ENCODE measurements at places on chromosomes 1 and 21.

DNA sequence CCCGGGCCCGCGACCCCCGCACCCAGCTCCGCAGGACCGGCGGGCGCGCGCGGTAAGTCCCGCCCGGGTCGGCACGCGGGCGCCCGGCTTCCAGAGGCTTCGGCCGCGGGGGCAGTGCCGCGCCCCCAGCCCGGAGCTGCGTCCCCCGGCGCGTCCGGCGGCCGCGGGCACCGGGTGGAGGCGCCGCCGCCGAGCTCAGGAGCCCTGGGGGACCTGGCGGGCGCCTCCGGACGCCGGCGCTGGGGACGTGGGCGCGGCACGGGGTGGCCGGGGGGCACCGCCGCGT lies 227 bp downstream of the NBL1 start:
- DNase-seq, result no peak

DNA sequence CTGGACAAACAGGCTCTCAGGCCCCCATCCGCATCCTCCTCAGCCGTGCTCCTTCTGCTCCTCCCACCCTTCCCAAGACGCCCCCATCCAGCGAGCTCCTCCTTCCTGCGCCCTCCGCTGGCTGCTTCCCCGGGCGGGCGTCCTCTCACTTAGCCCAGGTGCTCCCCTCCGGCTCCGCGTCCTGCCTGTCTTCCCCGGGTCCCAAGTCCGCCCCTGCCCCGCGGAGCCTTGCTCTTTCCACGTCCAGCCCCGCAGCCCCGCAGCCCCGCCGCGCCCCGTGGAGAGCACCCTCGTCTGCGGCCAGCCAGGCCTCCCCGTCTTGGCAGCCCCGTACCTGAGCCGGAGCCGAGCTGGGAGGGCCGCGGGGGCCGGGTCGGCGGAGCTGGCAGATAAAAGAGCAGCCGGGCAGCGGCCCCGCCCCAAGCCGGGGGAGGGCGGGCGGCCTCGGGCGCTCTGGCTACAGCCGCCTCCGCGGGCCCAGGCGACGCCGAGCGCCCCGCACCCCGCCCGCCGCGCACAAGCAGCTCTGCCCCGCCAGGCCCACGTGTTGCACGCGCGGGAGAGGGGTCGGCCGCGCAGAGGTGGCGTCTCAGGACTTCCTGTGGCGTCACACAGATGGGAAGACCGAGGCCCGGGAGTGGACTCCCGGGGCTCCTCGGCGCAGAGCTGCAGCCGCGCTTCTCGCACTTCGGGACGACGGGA lies at the start of gene PAQR7:
Gene PAQR7, minus strand, starts transcription at position 555 of the 702 bp plus-strand sequence. CDS start 11,869 bp downstream, outside the sequence.
- DNase-seq, result peak; percentile 68

DNA sequence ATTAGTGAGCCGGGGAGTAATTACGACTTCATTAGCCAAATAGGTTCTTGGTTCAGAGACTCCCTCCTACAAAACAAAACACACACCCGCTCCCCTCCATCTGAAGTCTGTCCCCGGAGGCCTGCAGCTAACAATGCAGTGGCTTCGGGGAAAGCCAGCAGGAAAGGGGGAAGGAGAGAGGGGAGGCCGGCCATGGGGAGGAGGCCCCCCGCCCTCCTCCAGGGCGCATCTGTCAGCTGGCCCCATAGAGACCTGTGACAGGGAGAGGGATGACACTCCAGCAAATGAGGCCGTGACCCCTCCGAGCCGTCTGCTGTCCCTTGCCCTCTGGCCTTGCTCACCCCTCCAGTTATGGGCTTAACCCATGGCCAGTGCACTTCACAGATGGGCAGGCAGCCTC lies 12.1 kb upstream of the CNTN2 start:
- no peak for DNase-seq

DNA sequence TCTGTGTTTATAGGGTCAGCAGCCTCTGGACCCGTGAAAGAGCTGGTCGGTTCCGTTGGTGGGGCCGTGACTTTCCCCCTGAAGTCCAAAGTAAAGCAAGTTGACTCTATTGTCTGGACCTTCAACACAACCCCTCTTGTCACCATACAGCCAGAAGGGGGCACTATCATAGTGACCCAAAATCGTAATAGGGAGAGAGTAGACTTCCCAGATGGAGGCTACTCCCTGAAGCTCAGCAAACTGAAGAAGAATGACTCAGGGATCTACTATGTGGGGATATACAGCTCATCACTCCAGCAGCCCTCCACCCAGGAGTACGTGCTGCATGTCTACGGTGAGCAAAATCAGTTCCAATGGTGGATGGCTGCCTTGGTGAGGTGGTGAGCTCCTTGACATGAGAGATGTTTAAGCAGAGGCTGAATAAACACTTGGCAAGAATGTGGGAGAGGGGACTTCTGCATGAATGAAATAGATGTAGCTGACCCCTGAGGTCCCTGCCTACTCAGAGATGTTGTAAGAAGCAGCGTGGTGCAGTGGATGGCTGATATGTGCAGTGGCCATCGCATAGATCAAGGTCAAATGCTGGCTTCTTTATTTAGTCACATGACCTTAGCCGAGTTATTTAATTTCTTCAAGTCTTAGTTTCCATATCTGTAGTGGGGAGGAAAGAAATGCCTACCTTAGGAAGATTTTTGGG lies 9.3 kb downstream of the SLAMF7 start:
- no peak for DNase-seq

DNA sequence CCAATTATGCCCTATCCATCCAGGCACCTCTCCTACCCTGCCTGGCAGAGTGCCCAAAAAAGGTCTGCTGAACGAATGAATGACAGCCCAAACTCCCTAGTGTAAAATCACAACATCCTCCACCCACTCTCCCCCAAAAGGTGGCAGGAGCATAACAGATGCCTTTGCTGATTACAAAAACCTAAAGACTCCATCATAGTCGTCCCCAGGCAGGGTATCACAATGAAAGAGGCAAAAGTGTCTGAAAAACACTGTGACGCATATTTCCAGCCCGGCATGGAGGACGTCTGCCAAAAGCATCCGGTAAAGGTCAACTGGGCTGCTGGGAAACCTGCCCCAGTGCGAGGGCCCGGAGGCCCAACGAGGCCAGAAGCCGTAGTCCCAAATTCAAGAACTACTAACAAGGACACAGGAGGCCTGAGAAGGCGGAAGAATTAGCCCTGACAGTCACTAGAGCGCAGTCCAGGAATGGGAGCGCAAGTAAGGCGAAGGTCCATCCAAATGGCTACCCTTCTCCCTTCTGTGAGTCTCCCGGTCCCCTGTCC lies 576 bp downstream of the SMIM12 start:
- peak; percentile 37 for DNase-seq

DNA sequence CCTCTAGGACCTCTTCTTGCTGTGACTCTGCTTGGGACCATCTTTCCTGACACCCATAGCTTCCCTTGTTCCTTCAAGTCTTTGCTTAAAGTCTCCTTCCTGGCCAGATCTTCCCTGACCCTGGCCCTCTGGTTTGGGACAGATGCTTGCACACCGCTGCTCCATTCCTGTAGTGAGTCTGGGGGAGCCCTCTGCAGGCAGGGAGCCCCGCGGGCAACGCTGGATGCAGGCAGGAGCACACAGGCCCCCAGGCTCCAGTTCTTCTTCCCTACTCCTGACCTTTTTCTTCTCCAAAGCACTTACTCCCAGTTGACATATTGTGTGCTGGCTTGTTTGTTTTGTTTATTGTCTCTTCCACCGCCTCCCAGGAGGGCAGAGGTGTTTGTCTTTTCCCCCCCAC lies 413.4 kb downstream of the CAMTA1 start:
- DNase-seq, result no peak

DNA sequence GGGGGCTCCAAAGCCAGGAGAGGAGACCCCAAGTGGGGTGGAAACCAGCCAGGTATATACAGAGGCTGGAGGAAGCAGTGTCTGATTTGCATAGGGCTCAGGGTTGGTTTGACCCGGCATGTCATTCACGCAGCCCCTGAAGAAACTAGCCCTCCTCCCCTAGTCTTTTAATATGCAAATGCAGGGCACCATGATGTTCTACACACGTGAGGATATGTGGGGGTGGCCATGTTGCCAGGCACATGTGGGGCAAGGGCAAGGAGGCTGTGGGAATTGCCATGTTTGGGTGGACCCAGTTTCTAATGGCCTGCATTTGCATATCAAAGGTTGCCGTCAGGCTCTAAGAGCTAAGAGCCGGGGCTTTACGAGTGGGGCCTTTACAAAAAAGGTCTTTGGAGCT lies 12.0 kb upstream of the RHOU start:
- DNase-seq, result no peak

- no peak for DNase-seq
Observed at GRCh38 chr1:172390301-172390682, 30.2 kb upstream of the C1orf105 start.

- DNase-seq, result no peak
Observed at GRCh38 chr1:14165371-14165801, 433.1 kb upstream of the KAZN start.

DNA sequence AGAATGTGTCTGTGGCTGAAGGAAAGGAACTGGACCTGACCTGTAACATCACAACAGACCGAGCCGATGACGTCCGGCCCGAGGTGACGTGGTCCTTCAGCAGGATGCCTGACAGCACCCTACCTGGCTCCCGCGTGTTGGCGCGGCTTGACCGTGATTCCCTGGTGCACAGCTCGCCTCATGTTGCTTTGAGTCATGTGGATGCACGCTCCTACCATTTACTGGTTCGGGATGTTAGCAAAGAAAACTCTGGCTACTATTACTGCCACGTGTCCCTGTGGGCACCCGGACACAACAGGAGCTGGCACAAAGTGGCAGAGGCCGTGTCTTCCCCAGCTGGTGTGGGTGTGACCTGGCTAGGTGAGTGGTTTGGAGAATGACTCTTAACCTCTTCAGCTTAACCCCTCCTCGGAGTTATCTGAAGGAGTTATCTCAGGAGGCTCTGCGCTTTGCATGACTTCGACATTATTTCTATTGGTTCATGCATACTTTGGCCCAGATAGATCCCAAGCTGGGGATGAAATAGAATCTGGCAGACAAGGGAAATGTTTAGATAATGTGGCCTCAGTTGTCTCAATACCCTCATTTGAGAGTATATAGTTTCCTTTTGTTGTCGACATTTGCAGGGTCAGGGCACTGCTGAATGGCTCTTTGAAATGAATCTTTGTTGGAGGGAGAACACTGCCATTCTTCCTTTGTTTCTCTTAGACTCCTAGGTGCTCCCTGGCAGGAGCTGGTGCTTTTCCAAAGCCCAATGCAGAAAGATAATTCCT lies 39.7 kb downstream of the PTGFRN start:
- no peak for DNase-seq

- no peak for DNase-seq
Observed at GRCh38 chr1:99264201-99265021, at the start of gene PLPPR4. TSS of gene PLPPR4 (plus strand) at chr1:99264492. CDS start at chr1:99264594, 102 bp downstream.

DNA sequence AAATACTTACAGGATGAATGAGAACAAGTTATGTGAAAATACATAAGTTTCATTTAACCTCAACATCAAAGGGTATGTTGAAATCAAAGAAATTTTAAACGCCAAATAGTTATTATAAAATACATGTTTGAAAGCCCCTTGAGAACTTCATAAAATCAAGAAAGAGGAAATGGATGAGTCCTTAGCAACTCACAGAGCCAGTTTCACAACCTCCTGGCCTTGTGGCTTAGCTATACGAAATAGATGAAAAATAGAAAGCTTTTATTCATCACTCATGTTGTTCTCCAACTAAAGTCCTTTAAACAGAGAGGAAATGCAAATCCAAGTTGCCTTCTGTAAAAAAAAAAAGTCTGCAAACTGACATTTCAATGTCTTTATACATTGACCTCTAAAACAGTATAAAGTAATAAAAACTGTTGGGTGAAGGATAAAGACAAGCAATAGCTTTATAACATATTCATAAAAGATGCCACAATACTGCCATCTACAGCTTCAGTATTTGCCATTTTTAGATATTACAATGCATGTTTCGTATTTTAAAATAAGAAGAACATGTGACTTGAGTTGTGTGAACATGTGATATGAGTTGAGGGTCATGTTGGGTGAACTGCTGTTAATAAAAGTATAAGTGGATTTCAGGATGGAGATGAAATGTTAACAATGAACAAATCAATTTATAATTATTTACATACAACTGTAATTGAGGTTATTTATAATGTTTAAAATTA lies 847.8 kb downstream of the MRPL39 start:
- no peak for DNase-seq

GRCh38 chr1:229470406-229471043 lies 36.6 kb upstream of the ACTA1 start:
- no peak for DNase-seq

- no peak for DNase-seq
Observed at GRCh38 chr1:86153836-86154235, 2.7 kb downstream of the COL24A1 start.

GRCh38 chr1:80639777-80640533 lies 1160.8 kb upstream of the ADGRL2 start:
- DNase-seq, result no peak

DNA sequence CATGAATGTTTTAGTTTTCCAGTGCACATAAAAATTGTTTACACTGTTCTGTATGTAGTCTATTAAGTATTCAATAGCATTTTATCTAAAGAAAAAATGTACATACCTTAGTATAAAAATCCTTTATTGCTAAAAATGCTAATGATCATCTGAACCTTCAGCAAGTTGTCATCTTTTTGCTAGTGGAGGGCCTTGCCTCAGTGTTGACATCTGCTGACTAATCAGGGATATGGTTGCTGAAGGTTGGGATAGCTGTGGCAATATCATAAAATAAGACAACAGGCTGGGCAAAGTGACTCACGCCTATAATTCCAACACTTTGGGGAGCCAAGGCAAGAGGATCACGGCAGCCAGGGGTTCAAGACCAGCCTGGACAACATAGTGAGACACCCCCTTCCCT lies 9.0 kb downstream of the DYNLT5 start:
- no peak for DNase-seq

DNA sequence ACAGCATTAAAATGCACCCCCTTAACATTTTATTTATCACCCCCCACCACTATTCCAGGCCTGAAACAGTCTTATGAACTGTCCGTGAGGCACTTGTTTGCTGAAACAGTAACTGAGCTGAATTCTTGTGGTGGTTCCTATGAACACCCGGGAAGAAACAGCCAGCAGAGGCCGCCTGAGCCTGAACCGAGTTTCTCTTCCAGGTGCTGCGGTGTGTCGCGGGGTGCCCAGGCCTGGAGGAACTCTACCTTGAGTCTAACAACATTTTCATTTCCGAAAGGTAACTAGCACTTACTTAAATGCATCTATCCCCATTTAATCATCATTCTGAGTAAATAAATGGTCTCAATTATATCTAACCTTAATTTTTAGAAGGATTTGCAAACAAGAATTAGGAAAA lies 66.8 kb downstream of the TBCE start:
- no peak for DNase-seq

GRCh38 chr1:71311376-71311775 lies 230.5 kb upstream of the ZRANB2 start:
- no peak for DNase-seq

GRCh38 chr21:42833439-42833815 lies 45.9 kb downstream of the WDR4 start:
- peak; percentile 49 for DNase-seq

- DNase-seq, result no peak
Observed at GRCh38 chr1:215875236-215875635, 308.1 kb downstream of the KCTD3 start.

- DNase-seq, result no peak
Observed at GRCh38 chr1:184695023-184695422, 59.6 kb downstream of the EDEM3 start.

GRCh38 chr21:25560271-25560685 lies 47.0 kb downstream of the MRPL39 start:
- DNase-seq, result no peak

All from CD4-positive, alpha-beta T cell treated with Interleukin-12 subunit alpha and Interleukin-12 subunit beta, for 1 hour (primary cell).